ENCODE measurements at places on chromosomes 5 and 9.
A peak's percentile ranks its signal among the peaks of the same experiment; 100 is the strongest.

DNA sequence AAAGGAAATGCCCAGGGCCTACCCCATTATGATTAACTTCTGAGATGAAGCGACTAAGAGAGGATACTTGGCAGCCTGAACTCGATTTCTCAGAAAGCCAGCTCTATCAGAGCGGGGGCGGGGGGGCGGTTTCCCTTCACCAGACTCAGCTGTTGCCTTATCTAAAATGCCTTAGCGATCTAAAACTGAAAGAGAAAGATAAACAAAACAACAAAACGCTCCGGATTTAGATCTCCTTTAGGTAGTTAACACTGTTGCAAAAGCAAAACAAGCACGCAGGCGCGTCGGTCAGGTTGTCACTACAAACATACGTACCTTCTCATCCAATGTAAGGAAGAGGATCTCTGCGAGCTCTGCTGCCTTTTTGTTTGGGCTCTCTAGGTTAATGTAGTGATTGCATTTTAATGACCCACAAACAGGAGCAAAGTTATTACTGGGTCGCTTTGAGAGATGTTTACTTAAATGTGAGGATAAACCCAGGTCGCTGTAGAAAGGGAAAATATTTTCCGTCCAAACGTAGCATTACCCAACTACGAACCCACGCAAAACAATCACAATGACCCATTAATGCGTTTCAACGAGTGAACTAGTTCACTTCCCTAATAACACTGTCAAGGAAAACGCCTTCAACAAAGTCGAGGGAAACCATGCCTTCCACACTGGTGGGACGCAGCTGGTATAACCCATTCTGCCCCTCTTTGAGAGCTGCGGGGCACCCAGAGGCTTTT, 982 bp downstream of the EPB41L4A start:
- peak; percentile 60 for DNase-seq

GRCh38 chr5:110297152-110297670, 429.3 kb downstream of the TMEM232 start:
- DNase-seq = no peak

- DNase-seq = no peak
These were observed 82.7 kb upstream of the TAF11L2 start for GRCh38 chr5:17415321-17415758.

GRCh38 chr5:181061645-181062044, 21.6 kb downstream of the BTNL9 start:
- no peak for DNase-seq

DNA sequence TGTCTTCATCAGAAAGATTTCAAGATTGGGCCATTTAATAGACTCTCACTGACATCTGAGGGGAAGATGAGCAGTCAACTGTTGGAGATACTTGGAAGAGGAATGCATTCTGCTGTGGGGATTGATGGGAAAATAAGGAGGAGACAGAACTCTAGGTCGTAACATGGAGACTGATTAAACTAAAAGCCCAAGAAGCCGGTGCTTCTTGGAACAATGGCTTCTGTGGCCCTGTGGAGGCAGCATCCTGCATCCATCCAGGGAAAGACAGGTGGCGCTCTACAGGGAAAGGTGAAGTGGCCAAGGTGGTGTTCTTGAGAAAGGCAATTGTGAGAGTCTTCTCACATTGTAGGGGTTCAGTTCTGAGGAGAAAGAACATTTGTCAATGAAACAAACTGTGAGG, 31.3 kb downstream of the ZFAND5 start:
- no peak for DNase-seq

DNA sequence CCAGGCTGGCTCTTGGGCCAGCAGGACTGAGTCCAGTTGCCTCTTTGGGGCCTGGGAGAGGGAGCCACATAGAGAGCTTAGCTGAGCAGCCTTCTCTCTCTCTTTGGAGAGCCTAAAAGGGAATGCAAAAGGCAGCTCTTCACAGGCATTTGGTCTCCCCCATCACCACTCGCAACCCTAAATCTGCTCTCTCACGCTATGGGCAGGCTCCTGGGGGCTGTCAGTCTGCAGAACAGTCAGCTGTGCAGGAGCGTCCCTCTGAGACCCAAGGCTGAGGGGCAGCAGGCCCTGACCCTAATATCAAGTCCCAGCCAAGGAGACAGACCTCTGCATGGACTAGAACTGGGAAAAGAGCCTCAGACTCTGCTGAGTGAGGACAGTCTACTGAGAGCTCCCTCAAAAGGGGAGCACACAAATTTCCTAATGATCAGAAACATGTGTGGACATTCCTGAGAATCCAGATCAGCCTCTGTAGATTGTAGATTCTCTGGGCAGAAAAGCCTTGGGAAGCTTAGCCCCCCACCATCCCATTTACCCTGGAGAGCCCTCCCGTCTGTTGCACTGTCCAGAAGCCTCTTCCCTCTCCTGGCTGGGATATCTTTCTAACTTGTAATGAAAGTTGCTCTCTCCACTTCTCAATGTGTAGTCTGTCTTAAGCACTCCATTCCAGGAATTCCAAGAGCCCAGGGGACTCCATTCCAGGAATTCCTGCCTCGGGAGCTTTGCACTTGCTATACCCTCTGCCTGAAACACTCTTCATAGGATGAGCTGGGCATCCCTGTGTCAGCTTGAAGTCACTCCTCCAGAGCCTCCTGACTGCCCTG, 79.4 kb downstream of the FAM114A2 start:
- DNase-seq = no peak

- no peak for DNase-seq
These were observed 336.0 kb downstream of the PDE4D start for GRCh38 chr5:59557572-59557971.

- DNase-seq = no peak
These were observed 21.3 kb downstream of the ARRDC3 start for GRCh38 chr5:91361790-91362189.

DNA sequence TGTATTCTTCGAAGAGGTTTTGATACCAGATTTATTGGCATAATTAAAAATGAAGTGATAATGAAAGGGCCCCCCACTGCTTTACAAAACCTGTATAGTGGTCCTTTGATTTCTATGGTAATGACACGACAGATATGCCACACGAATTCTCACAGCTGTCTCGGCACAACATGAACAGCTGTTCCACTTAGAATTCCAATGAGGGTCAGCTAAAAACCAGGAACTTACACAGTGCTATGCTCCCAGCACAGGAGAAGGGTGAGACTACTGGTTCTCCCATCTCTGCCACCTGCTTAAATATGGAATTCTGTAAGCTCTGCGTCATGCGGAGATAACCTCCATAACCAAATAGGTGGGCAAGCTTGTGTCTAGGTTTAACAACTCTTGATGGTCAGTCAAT, 183.0 kb upstream of the EFNA5 start:
- DNase-seq = no peak

DNA sequence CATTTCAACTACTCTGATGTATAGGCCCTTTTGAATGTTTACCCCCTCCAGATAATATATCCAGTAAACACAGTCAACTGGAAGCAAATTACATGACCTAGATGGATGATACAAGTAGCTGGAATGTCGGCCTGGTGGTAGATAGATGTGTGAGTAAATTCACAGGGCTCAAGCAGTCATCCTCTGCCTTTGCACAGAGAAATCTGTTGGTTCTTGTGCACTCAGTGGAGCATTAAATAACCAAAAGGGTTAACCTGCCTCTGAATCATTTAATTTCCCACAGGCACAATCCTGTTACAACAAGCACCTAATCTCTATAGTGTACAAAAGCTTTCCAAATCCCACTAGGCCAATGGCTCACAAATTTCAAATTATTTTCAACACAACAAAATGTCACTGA, 668.3 kb downstream of the DNAH5 start:
- DNase-seq = no peak

DNA sequence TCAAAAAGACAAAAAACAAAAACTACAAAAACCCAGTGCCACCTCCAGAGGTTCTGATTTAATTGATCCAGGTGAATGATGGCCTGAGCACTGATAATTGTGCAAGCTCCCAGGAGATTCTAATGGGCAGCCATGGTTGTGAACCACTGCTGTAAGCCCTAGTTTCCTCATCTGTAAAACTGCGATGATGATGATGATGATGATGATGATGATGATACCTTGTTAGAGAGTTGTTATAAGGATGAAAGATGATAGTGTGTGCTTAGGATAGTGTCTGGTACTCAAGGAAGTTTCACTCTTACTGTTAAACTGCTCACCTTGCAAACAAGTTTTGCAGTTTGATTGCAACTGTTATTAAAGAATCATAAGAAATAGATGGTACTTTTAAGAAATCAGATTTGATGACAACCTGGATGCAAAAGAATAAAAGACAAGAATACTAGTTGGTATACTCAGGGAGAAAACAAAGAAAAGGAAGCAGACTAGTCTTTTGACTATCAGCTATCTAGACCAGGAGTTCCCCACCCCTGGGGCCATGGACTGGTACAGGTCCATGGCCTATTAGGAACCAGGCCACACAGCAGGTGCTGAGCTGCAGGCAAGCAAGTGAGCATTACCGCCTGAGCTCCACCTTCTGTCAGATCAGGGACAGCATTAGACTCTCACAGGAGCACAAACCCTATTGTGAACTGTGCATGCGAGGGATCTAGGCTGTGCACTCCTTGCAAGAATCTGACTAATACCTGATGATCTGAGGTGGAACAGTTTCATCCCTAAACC, 98.0 kb downstream of the OR2K2 start:
- DNase-seq = no peak

GRCh38 chr5:60184606-60185005, 291.1 kb upstream of the PDE4D start:
- no peak for DNase-seq

DNA sequence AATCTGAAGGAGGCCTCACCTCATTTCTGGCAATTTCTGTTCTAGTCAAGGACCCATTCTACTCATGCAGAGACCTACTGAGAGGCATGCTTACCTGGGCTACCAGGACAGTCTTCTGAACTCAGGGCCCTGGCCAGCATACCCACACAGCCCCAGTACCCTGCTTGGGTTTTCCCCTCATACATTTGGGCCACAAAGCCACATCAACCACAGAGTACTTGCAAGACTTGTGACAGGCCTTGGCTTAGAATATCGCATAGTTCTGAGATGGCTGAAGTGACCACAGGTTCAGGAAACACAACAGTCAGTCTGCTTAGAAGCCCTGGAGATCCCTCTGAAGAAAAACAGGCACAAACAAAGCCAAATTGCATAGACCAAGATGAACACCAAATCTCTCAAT, 758.8 kb upstream of the CDH9 start:
- no peak for DNase-seq

DNA sequence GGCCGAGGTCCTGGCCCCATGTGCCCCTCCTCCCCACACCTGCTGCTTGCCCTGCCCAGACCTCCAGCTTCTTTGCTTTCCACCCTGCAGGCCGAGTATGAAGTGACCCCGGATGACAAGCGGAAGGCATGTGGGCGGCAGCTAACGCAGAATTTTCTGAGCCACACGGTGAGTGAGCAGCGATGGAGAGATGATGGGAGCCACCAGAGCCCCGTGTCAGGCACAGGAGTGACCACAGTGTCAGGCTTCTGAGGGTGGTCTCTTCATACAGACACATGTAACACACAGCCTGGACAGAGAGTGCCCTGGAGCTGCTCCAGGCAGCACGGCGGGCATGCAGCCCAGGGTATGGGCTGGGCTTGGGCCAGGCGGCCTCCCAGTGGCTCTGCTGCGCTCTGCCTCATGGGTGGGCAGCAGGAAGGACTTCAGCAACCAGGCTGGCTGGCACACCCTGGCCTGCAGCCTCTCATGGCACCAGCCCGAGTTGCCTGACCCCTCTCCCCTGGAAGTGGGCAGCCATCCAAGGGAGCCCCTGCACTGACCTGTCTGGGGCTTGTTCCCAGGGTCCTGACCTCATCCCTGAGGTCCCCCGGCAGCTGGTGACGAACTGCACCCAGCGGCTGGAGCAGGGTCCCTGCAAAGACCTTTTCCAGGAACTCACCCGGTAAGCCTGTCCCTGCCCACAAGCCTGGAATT, 5.8 kb downstream of the GRK6 start:
- no peak for DNase-seq

- no peak for DNase-seq
These were observed 20.9 kb upstream of the SPINK1 start for GRCh38 chr5:147852365-147852764.

DNA sequence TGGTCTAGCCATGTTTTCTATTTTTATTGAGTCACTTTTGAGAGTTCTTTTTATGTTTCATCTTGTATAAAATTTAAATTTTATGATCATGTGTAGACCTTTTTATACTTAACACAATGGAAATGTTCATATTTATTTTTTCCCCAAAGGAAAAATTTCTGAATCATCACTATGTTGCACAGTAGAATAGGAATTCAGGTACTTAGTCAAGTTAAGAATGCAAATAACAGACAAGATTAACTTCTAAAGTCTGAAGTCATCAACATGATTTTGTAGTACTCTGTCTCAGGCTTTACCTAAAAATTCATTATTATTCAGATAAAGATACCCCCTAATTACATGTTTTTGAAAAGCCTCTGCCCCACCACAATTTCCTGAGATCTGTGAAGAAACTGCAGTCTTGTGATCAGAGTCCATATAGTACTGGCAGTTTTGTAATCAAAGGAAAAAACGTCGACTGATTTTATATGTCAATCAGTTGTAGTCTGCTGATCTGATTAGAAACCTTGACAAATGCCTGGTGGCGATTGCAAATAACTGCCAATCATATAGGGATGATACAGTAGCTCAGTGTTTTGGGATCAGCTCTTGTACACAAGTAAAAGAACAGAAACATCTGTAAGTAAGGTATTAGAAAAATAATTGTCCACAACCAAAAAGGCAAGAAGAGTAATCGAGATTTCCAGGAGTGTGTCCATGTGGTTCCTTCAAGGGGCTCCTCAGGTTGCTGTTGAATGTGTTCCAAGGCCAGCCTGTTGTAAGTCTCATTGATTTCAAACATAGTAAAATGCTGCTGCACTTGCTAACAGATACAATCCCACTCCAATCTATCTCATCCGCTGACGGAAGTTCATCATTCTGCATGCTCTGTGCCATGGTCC, 352.4 kb downstream of the ARRDC3 start:
- no peak for DNase-seq

DNA sequence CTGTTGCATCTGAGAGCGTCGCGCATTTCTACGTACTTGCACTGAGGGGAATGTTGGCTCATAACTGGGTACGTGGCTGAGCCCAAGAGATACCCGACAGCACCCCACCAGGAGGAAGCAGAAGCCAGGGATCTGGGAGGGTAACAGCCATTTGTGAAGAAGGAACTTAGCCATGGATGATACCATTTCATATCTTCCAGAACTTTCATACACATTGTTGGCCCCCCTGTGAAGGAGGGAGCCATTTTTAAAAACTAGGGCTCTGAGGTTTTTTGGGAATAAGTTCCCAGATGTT, 101.4 kb upstream of the SLC44A1 start:
- DNase-seq = no peak

GRCh38 chr9:37002413-37003217, 31.5 kb downstream of the PAX5 start:
- no peak for DNase-seq

GRCh38 chr5:154109416-154110106, 70.8 kb downstream of the MFAP3 start:
- DNase-seq = no peak

DNA sequence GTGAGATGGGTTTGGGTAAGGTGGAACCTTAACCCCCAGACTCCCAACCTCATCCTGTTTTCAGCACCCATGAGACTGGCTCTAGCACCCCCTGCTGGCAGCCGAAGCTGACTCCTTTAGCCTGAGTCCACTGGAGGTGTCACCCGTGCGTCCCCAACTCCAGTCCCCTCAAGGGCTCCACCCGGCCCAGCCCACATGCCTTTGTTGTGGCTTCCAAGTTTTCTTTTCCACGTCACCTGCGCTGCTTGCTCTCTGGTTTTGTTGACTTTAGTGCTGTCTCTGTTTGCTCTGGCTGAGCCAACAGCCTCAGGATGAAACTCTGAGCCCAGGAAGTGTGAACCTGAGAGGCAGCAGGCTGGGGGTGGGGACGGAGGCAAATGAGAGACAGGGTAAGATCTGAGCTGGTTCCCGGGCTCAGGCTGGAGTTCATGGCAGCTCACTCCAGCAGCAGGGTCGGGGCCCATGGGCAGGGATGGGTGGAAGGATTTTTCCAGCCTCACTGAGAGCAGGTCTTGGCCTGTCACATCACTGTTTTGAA, 13.2 kb upstream of the AQP7 start:
- peak; percentile 93 for DNase-seq

Measured in CD4-positive, alpha-beta T cell treated with Interleukin-2 at 100 ng/mL for 4 hours (primary cell).